Activated naive CD8-positive, alpha-beta T cell treated with anti-CD3 and anti-CD28 coated beads, Interleukin-2, amount 50 U/mL, for 16 hours (primary cell): ENCODE measurements at places on chromosomes 5 and 9.

DNA sequence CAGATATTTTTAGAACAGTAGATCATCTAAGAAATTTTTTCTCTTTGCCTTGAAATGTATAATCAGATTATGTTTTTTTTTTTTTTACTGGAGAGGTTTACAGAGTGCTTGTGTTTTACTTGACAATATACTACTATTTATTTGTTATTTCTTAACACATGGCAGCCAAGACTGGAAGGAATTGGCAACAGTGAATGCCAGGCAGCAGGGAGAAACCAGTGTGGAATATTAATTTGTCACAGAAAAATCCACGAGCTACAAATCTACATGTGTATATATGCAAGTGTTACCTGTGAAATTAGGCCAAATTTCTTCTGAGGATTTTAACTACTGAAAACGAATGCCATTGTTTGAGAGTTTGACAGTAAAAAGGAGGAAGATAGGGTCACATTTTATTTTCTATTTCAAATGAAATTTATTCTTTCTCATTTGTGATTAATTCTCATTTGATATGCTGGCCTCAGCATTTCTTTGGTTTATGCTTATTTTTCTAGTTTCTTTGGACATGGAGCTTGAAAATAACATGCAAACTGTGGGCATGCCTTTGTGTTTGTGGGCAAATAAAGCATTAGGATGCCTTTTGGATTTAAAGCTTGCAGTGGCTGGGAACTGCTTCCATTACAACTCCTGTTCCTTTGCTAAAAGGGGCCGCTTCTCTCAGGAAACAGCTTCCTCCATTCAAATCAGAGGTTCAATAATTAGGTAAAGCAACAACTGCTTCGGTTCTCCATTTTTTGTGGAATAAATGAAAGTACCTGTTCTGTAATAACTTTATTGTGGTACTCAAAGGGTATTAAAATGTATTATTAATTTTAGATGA is 39.0 kb upstream of the ZFYVE16 start:
- no peak for DNase-seq

DNA sequence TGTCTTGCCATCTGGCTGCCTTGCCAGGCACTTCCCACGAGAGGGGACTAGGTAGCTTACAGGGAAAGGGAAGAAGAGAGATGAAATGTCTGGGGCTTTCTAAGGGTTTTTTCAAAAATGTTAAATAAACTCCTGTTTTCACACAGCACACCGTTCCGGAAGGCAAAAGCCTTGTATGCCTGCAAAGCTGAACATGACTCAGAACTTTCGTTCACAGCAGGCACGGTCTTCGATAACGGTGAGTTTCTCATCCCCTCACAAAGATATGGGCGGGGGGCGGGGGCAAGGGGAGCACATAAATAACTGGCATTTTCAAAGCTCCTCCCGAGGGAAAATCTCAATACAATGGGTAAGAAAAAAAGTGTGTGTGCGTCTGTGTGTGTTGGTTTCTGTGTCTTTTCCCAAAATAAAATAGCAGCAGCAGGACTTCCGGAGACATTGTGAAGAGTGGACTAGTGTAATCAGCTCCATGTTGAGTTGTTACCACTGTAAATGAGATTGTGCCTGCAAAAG is 189.6 kb downstream of the NR3C1 start:
- no peak for DNase-seq

GRCh38 chr5:66863243-66864170 is 267.3 kb downstream of the MAST4 start:
- no peak for DNase-seq

GRCh38 chr9:134366223-134367031 is 40.2 kb downstream of the RXRA start:
- DNase-seq, result no peak

DNA sequence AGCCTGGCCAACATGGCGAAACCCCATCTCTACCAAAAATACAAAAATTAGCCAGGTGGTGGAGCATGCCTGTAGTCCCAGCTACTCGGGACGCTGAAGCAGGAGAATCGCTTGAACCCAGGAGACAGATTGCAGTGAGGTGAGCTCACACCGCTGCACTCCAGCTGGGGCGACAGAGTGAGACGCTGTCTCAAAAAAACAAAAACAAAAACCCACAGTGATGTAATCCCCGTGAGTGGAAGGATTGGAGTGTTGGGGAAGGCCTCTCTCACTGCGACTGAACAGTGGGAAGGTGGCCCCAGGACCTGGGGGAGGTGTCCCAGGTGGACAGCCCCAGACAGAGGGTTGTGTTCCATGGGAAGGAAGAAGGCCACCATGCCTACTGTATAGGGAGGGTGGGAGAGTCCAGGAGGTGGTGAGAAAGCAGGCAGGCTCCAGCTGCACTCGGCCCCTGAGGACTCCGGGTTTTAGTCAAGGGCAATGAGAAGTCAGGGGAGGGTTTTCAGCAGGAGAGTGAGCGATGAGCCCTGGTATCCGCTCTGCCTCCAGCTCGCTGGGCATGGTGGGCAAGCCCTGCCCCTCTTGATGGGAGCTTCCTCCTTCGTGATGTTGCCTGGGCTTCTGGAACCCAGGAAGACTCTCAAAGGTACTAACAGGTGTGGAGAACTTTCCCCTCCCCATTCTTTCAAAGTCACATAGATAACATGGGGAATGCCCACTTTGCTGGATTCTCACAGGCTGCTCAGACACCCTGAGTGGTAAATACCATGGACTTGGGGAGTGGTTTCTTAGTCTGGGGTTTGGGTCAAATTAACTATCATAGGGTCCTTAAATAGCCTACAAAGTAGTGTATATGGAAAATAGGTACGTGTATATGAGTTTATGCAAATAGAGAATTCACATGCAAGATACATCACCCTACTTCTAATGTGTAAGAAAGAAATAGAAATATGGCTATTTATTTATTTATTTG is 74.7 kb downstream of the PPARGC1B start:
- DNase-seq, result no peak

DNA sequence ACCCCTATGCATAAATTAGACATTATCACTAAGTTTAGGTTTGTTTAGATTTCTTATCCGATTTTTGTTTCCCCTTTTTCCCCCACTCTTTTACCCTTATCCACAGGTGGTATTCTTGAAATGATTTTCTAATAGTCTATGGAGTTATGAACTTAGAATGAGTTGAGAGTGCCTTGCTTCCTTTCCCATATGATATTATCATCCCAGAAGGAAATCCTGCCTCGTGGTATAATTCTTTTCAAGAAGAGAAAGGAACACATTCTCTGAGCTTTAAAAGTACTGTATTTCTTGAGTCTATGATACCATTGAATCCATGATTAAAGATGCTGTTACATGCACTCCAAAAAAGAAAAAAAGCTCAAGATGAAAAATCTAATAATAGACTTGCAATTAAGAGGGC is 76.9 kb upstream of the ADAMTSL1 start:
- DNase-seq, result no peak

DNA sequence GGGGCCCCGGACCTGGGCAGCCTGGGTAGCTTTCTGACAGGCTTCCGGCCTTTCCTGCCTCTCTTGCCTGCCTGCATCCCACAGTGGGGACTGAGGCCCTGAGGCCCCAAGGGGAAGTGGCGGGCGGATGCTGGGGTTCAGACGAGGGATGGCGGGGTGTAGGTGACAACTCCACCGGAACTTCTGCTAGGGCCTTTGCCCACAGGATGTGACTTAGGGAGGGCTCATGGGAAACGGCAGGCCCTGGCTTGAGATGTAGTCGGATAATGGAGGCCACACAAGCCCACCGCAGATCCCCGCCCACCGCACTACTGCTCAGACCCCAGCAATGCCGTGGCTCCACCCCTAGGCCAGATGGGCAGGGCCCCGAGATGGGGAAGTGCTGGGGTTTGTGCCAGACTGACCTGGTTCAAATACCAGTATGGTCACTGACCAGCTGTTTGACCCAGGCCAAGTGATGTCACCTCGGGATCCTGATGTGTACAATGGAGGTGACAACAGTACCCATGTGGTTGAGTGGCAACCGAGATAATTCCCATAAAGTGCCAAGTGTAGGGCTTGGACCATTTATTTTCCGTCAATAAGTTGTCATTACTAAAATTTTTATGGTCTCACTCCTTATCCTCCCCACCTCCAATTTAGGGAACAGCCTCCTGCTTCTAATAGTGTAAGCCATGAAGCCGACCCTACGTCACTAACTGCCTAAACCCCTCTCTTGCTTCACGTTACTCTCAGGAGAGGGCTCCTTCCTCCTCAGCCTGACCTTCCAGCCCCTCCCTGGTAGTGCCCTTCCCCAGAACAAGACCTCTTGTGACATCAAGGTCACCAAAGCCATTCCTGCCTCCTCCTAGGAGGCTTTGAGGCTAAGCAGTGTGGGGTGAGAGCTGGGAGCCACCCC is 2.5 kb upstream of the CDK9 start:
- DNase-seq, result peak; percentile 22

DNA sequence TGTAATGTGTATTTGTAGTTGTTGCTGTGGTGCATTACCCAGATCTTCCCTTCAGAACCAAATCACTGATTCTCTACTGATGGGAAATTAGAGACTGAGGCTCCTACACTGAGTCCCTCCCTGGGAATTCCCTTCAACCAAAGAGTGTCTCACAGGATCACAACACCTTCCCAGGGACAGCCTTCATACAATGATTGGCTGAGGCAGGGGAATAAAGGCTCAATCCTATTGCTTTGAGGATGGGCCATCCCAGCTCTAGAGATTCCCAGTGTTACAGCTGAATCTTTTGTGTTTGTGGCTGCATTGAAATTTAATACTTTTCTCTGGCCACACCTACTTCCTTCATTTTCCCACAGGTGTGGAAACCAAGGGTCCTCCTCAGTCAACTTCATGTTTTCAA is 96.4 kb upstream of the ELL2 start:
- no peak for DNase-seq

DNA sequence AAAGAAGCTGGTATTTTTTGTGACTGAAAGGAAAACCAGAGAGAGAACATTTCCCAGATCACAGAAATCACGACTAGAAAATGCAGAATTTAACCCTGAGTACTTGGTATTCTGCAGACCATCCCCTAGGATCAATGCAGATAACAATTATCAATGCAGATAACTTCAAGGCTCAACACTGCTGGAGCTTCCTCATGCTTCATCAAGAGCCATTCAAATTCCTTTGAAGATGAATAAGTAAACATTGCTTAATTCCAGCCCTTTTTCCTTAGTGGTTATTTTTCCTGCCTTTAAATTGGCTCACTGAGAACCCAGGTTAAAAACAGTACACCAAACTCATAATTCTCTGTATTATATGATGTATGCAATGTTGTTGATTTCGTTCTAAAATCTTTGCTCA is 370.1 kb upstream of the TLE4 start:
- DNase-seq, result no peak

DNA sequence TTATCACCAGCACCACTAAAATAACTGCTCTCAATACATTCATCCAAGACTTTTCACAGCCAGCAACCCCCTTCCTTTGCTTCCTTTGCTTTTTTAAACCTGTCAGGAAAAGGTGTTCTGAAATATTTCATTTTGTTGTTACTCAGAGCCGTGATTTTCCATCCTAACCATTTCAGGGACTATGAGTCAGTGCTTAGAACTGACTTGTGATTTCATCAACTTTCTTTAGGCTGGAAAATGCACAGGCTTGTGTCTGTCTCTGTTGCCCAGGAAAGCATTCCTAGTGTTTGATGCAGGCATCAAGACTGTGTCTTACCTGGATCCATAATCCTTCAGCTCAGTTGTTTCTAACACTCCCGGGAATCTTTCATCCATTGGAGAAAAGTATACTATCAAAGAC is 805.6 kb downstream of the BRINP1 start:
- no peak for DNase-seq

DNA sequence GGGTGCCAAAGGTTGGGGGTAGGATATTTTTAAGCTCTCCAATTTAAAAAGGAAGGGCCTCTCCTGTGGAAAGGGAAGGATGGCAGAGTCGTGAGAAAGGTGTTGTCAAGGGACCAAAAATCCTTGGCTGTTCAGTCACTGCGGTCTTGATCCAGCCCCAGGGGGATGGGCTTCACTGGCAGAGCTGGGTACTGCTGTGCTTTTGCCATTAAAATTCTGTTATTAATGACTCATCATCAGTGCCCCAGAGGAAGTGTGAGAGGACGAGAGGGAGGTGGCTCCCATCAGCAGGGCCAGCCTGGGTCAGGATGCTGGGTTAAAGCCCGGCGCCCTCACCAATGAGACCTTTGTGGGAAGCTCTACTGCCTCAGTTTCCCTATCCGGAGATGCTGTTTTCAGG is 16.7 kb downstream of the PCDH12 start:
- no peak for DNase-seq

DNA sequence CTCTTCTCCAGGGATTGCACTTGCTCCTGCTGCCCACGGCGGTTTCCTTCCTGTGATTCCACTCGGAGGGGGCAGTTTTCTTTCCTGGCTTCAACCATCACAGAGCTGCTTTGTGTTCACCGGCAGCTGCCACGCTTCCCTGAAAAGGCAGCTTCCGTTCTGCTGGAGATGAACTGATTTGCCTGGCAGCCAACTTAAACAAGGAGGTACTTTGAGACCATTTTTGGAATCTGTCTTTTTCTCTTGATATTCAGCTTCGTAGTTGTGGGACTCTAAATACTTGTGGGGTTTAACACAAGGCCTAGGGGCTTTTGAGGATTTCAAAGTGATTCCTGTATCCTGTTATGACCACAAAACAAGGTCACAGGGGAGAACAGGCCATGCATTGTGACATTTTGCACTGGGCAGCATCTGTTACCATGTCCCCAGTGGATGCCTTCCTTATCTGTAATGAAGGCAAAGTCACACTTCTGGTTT is 192.0 kb downstream of the MTRR start:
- DNase-seq, result no peak

- no peak for DNase-seq
These were observed 29.0 kb downstream of the MTMR12 start for GRCh38 chr5:32283539-32284377.

DNA sequence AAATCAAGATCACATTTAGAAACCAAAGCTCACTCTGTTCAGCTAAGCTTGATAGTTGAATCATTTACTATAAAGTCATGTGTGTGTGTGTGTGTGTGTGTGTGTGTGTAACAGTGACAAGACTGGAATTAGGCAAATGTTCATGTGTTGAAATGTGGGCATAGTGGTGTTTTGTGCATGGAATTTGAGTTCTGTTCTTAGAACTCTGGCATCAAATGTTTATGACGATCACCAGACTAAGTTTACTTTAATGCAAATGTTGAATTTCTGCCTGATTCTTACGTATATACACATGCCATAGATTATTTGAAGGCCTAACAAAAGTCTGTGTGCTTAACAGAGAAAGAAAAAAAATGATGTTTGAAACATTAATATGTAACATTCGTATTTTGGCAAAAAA is 72.8 kb upstream of the COL5A1 start:
- DNase-seq, result no peak
